NCI-H1436 (cell line): ENCODE measurements at places on chromosomes 6 and 20.

DNA sequence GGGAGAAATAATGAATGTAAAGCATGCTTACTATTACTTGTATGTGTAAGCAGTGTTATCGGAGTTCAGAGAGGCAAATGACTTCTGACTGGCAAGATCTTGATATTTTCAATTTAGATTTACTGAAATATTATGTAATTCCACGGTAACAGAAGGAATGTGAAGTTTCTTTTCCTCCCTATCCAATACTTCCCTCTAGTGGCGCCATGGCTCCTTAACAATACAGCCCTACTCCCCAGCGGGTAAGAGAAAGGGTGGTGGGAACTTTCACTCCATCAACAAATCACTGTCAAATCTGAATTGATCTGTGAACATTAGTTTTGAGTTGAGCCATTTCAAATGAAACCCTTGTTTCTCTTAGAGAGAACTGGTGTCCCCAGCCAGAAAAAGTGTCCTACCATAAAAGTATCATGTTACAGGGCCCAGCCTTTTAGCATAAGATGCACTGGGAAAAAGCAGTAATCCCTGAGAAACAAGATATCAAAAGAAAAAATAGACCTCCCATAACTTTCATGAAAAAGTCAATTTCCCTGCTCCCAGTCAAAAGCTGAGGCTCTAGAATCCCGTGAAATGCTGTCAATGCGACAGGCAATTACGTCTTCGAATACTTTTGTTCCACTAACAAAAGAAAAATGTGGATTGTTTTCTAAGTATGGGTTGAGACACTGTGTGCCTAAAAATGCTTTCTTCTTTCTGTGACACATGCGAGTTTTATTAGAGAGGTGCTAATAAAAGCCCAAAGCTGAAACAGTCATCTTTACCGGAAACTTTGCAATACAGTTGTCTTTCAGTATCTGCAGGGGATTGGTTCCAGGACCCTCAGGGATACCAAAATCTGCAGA lies 12.9 kb downstream of the COX7A2 start:
- no peak for DNase-seq

DNA sequence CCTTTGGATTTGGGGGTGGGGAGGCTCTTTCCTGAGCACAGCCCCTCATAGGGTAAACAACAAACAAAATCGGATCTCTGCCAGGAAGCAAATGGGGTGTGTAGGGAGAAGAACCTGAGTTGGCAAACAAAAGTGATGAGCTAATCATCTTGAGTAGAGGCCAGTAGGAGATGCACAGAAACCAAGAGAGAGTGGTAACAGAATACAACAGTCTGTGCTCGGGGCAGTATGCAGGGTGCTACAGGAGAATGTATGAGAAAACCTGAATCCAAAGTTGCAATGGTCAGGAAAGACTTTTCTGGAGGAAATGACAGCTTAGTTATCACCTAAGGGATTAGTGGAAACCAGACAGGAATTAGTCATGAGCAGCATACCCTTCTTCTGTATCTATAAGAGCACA lies 177.8 kb downstream of the CDKAL1 start:
- no peak for DNase-seq

GRCh38 chr6:81762132-81762531 lies 9.7 kb upstream of the TENT5A start:
- DNase-seq: no peak

DNA sequence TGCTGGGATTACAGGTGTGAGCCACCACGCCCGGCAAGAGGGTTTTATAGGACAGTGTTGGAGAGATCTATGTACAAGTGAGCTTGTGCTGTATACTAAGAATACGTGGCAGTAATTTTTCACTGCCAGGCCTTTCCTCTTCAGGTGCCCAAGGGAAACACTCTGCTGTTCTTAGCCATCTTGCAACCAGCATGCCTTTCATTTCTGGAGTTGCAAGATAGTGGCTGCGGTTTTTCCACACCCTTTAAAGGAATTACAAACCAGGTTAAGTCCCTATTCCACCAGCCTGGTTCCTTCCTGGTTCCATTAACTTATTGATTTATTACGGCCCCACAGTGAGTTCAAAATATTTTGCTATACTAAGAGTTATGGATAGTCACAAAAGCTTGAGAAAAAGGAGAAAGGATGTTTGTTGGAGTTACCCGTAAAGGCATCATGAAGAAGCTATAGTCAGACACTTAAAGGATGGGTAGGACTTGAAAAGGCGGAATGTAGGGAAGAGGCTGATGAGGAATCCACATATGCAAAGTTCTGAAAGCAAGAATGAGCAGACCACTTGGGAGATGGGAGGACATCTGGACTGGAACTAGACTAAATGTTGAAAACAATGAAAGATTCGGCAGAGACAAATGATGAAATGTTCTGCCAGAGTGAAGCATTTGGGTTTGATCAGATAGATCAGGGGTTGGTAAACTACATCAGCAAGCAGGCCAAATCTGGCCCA lies 61.4 kb upstream of the ASIP start:
- no peak for DNase-seq

- DNase-seq: no peak
Observed at GRCh38 chr6:1536526-1537429, 72.9 kb upstream of the FOXC1 start.

DNA sequence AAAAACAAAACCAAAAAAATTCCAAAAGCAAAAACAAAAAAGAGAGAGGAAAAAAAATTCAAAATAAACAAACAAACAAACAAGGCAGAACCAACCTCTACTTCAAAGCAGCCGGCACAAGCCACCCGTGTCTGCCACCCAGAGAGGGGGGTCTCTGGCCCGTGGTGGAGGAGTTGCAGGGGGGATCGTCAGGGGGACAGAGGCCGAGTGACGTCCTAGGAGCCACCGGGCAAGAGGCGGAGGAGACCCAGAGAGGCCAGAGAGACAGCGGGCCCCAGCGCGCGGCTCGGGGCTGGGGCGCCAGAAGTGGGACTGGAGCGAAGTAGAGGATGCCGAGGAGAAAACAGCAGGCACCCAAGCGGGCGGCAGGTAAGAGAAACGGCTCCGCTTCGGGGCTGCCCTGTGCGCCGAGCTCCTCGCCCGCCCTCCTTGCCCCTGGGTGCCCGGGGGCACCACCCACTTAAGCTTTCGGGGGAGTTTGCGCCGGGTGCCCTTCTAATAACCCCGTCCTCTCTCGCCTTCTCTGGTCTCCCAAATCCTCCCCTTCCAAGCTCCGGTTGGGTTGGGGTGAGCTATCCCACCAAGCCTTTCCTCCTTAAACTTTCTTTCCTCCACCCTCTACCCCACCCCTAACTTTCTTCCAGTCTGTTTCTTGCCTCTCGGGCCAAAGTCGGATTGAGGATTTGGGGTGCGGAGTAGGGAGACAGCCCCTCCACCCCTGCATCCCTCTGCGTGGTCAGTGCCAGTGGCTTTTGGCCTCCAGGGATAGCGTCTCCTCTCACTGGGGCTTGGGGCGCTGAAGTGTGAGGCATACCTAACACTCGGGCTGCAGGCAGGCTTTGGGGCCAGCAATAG lies 1.0 kb downstream of the TSHZ2 start:
- no peak for DNase-seq

GRCh38 chr6:45478240-45478639 lies 100.5 kb upstream of the SUPT3H start:
- DNase-seq: no peak

- DNase-seq: no peak
Observed at GRCh38 chr6:40128127-40128526, 193.9 kb upstream of the MOCS1 start.

- DNase-seq: no peak
Observed at GRCh38 chr6:43733471-43734293, 36.3 kb upstream of the VEGFA start.

- no peak for DNase-seq
Observed at GRCh38 chr6:137724018-137724403, 143.0 kb upstream of the TNFAIP3 start.
